ENCODE measurements at places on chromosomes 7 and 10.

DNA sequence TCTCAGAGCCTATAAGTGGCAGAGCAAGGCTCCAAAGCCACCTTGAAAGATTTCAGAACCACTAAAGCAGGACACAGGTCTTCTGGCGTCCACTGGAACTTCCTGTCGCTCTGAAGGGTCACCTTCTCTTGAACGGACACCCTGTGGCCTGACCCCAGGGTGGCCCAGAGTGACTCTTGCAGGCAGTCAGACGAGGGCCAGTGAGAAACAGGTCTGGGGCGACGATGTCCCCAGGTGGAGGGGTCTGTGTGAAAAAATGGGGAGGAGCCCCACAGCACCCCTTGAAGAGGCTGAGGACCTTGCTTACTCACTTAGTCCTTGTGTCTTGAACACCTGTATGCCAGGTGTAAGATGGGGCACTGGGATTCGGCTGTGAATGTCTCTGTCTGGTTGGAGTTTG, 946 bp upstream of the RASGEF1A start:
- no peak for DNase-seq

DNA sequence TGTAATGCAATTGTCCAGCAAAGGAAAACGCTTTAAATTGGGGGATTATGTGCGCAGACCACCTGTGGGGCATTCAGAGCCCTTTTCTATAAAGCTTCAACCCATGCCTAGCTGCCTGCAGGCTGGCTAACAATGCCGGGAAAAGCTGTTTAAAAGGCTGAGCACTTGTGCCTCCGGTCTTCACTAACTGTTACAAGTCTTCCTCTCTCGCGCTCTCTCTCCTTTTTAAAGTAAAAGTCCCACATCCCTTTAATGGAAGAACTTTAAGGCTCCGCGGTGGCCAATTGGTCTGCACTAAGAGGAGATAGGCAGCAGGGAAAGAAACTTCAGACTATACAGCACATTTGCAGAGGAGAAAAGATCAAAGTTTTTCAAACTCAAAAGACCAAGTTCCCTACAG, 4.6 kb downstream of the FZD8 start:
- no peak for DNase-seq

DNA sequence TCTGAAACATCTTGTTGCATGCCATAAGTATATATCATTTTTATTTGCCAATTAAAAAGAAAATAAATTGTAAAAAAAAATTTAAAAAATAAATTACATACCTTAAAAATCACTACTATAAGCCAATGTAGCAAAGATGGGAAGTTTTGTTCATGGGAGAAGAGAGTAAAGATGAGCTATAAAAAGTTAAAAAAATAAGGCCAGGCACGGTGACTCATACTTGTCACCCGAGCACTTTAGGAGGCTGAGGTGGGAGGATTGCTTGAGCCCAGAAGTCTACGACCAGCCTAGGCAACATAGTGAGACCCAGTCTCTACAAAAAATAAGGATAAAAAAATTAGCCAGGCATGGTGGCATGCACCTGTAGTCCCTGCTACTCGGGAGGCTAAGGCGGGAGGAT, 8.4 kb upstream of the STK32C start:
- DNase-seq: no peak

DNA sequence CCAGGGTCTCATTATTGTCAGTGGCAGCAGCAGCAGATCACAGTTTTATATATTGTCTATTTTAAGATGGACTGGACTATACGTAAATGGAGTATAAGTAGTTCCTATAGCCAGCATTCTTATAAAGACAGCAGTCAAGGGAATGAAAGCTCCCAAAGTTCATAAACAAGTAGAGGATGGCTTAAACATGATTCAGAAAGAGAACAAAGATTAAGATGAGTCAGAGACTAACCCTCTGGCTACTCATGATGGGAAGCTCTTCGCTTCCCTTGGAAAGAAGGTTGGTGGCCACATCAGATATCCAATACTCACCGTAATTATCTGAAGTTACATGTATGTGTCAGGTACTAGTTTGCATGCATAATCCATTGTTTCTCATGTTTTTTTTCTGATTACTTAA, 277.0 kb downstream of the INHBA start:
- DNase-seq: no peak

DNA sequence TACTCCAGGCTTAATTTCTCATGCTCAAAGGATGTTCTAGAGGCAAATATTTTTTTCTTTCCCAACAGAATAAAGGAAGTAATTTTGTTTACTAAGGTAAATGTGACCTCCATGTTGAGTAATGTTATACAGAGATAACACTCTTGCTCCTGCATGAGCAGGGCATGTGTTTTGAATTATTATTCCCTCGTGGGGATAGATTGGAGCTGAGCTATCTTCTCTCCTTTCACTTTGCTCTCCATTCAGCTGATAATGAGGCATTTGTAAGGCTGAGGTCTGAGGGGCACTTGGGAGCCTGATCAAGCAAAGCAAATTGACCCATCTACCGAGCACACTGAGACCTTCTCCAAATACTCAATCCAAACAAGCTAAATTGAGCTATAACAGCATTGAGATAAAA, 50.7 kb upstream of the GHITM start:
- DNase-seq: no peak

DNA sequence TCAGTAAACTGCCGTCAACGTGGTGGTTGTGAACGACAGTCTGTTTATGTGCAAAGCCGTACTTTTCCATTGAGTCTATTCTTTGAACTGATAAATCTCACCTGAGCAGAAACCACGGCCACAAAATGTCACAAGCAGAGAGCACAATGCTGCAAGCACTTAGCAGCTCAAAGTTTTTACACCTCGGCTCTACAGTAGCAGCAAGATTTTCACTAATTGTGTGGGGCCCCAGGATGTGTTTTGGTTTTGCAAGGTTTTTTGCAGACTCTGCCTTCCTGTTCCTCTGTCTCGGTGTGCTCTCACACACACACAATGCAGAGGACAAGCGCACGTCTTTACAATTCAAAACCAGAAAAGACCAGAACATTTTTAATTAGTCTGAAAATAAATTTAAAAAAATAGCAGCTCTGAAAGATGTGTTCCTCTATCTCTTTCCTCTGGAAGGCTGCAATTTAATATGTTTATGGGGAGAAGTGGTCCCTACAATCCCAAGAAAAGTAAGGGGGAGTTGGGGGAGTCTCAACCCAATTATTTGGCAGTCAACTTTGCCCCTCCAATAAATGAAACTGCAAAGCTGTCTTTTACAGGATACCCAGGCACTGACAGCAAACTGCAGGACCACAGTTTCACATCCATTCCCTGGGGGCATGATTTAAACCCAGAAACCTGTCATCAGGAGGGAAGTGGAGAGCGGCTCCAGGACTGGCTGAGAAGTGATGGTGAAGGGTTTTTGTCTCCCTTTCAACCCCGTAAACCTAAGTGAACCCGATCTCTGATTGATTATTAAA, 73.8 kb upstream of the SFMBT2 start:
- DNase-seq: peak; percentile 47

DNA sequence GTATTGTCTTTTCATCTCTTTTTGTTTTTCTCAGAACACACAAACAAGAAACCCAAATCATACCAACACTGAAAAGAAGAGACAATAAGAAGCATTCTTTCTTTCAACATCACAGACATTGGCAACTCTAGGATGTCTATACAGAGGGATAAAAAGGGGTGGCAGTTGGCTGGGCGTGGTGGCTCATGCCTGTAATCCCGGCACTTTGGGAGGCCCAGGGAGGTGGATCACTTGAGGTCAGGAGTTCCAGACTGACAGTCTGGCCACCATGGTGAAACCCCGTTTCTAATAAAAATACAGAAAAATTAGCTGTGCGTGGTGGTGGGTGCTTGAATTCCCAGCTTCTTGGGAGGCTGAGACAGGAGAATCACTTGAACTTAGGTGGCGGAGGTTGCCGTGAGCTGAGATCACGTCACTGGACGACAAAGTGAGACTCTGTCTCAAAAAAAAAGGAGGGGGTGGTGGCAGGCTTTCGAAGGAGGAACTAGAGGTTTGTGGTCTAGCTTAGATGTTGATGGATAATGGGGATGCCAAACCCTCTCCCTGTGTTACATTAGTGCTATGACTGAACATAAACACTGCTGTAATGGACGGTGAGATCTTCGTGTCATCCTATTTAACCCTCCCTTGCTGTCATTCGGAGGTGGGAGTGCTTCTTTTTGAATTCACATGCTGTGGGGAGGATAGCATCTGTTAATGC, 9.4 kb downstream of the CNNM2 start:
- no peak for DNase-seq

- DNase-seq: no peak
These were observed 56.4 kb downstream of the ESYT2 start for GRCh38 chr7:158772916-158773315.

DNA sequence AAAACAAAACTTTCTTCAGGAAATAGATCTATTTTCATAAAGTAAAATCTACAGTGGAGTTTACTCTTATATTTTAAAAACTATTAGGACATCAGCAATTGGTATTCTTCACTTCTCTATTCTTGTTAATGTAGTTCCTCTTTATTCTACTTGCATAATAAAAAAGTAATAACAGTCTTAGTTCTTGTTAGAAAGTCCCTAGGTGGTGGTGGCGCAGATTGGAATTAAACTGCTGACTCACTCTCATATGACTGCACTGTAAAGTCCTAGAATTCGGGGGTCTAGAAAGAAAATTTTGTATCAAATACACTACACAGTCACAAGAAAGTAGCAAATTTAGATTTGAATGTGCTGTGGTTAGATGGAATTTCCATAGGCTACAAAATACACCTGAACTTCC, 44.6 kb upstream of the TES start:
- DNase-seq: no peak

DNA sequence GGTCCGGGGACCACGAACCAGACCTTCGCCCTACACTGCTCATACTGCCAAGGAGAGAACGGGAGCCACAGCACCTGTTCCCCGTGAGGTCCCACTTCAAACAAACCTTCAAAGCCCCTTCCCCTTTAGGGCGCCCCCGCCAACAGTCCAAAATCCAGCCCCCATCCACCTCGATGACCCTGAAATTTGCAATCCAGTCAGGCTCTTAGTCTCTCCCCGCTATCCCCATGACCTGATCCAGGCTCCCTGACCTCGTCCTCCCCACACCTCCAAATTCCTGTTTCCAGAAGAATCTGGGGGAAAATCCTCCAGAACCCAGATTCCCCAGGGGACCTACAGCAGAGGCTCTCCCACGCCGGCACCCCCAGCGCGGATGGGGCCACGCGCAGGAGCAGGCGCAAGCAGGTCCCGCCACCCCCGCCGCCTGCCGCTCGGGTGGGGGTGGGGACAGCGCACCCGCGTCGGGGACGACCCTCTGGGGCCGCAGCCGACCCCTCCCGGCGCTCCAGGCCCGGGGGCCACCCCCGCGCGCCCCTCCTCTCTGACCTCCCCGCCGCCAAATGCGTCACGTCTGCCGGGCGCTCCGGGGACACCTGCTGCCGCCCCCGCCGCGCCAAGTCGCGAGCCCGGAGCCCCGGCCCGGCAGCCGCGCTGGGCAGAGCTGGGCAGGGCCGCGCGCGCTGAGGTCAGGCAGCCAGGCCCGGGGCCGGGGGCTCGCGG, 753 bp downstream of the CAMK2B start:
- DNase-seq: no peak

GRCh38 chr7:44629829-44630522, 23.5 kb downstream of the OGDH start:
- DNase-seq: no peak

DNA sequence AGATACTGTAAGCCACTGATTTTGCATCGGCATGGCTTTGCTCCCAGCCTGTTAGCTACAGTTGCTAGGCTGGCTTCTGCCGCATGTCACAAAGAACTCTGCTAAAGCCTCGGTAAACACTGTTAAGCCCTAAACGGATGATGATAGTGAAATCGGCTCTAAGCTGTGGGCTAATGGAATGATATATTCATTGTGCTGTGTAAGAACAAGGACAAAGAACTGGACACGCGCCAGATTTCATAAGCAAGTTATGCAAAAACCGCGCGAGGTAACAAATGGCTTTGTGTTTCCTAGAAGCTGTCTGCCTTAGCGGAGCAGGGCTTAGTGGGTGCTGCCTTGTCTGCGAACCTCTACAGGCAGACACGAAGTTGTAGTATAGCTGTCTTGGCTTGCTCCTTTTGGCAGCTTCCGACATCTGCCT, 331.3 kb upstream of the COBL start:
- no peak for DNase-seq

DNA sequence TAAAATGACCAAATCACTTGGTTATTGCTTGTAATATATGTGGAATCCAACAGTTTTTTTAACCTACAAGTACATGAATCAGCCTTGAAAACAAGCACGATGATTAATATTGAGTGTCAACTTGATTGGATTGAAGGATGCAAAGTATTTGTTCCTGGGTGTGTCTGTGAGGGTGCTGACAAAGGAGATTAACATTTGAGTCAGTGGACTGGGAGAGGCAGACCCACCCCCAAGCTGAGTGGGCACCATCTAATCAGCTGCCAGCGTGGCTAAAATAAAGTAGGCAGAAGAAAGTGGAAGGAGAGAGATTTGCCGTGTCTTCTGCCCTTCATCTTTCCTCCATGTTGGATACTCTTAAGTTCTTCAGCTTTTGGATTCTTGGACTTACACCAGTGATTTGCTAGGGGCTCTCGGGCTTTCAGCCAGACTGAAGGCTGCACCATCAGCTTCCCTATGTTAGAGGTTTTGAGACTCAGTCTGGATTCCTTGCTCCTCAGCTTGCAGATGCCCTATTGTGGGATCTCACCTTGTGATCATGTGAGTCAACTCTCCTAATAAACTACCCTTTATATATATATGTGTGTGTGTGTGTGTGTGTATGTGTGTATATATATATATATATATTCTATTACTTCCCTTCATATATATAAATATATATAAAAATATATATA, 118.4 kb upstream of the WDR11 start:
- DNase-seq: no peak

DNA sequence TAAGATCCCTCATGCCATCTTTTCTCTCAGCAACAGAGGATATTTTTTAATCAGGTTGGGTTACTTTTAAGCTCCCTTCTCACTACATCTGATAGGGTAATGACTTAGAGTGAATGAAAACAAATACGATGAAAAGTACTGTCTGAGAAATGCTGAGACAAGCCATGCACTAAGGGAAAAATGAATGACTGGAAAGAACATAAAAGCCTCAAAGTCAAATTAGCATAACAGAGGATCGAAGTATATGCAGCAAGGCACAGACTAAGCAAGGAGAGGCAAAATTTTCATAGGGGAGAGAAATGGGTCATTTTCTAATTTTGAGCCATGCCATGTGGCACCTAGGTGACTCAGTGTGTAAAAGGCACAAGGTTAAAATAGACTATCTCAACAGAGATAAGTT, 8.5 kb upstream of the POT1 start:
- no peak for DNase-seq
